IPS DF 6.9 (cell line): ENCODE measurements at places on chromosomes 6 and 20.

DNA sequence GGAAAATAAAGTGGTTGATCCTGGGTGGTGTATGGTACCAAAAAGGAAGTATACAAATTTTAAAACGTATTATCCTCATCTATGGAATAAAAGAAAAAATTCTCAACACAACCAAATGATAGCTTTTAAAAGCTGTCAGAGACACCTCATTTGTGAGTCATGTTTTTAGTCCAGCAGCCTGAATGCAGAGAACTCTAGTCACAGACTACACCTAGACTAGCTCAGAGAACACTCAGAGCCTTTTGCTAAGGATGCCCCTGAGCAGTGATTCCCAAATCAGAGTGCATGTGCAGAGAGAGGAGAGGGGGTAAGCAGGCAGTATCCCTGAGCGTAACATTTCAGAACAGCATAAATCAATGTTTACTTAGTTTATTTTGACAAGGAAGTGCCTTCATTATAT lies 809.3 kb downstream of the HACE1 start:
- no peak for DNase-seq

- DNase-seq = no peak
Observed at GRCh38 chr6:43833996-43834390, 64.0 kb downstream of the VEGFA start.

DNA sequence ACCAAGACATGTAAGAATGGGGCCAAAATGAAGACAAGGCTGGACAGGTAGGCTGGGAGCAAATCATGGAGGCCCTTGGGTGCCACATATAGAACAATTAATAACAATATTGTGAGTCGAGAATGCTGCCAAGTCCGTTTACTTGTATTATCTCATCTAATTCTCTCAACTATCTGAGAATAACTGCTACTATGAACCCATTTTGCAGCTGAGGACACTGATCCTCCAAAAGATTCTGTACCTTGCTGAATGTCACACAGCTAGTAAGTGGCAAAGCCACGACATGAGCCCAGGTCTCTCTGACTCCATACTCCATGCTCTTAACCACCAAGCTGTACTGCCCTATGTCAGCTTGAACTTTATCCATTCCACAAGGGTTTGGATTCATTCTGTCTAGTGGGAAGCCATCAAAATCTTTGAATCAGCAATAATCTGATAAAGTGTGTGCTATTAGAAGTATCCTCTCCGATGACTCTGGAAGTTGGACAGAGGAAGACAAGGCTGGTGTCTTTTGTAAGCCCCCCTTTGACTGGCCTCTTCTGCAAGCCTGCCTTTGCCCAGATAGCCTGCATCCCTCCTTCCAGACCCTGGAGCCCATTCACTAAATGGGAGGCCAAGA lies 43.5 kb upstream of the PDYN start:
- no peak for DNase-seq

DNA sequence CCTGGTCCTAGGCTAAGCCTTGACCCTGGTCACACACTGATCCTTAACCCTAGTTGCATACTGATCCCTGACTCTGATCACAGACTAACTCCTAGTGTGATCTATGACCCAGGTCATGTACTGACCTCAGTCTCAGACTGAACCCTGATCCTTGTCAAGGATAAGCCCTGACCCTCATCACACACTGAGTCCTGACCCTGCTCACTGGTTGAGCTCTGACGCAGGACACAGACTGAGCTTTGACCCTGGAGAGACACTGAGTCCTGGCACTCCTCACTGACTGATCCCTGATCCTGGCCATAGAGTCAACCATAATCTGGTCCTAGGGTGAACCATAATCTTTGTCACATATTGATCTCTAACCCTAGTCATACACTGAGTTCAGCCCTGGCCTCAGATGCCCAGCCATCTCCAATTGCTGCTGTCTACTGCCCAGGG lies 37.9 kb downstream of the KCNB1 start:
- no peak for DNase-seq

DNA sequence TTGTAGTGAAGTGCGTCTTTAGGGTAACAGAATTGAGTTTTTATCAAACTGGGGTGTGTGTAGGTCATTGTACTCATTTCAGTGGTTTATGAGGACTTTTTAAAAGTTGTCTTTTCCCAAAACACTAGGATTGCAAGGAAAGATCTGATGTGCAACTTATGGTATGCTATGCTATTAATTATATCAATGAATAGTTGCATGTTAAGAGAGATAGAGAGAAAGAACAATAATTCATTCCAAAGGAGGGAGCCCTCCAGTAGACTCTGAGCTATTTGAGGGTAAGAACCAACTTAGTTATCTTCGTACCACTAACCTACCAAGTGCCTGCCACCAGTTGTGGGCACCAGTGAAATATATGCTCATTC lies 117.1 kb downstream of the RNF144B start:
- DNase-seq = no peak

- no peak for DNase-seq
Observed at GRCh38 chr20:41697861-41698559, 79.8 kb upstream of the CHD6 start.

GRCh38 chr6:39289490-39289889 lies 24.7 kb downstream of the KCNK17 start:
- DNase-seq = no peak

- DNase-seq = peak; percentile 37
Observed at GRCh38 chr20:8722277-8722928, 346.5 kb upstream of the PLCB4 start.

GRCh38 chr20:32285082-32285620 lies 7.7 kb downstream of the KIF3B start:
- no peak for DNase-seq

DNA sequence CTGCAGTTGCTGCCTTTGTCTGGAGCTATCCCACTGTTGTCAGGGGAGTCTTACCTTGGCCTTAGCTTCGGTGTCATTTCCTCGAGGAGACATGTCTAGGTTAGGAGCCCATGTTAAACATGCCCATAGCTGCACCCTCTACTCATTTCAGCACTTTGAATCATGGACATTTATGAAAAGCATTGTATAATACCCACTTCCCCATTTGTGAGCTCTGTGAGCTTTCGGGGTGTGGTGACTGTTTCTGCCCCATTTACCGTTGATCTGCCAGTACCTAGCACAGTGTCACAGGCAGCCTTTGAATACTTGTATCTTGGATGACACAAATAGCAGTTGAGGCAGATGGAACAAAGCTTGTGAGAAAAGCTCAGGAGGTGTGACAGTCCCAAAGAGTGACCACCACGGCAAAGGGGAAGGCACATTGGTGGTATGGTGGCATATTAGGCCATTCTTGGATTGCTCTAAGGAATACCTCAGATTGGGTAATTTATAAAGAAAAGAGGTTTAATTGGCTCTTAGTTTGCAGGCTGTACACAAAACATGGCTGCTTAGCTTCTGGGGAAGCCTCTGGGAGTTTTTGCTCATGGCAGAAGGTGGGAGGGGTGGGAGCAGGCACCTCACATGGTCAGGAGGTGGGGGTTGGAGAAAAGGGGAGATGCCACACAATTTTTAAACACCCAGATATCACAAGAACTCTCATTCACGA lies 42.0 kb downstream of the JARID2 start:
- no peak for DNase-seq

DNA sequence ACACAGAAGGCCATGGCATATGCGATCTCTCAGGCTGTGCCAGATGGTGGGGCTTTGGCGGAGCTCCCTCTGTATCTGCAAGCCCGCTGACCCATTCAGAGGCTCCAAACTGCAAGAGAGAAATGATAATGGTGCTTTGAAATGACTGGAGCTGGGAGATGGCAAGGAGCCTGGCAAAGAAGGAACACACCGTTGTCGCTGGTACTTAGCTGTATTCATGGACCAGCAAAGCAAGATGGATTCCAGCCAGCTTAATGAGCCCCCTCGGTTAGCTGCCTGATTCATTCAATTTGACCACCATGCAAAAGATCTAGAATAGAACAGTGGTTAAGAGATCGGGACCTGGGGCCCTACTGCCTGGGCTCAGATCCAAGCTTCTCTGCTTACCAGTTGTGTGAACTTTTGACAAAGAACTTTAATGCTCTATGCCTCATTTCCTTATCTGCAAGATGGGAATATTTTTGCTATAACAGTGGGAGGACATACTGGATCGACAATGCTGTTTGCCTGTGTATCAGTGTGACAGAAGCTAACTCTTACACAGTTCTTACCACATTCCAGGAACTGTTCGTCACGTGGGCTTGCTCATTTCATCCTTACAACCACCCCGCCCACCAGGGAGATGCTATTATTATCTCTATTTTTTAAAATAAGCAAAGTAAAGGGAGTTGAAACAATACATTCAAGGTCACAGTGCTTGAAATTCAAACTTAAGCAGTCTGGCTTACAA lies 317.8 kb upstream of the SULF2 start:
- no peak for DNase-seq

DNA sequence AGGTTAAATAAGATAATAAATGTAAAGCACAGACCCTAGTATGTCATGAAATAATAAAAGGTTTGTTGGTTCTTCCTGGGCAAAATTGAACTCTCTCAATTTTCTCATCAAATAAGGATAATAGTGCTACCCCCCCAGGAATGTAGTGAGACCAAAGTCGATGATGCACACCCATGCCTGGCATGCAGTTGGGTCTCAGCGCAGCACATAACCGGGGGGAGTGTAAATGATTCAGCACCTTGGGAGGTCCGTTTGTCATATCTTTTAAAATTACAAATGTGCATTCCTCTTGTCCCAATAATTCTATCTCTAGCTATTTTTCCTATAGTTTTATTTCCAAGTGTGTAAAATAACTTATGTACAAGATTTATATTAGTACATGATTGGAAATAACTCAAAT lies 31.3 kb upstream of the CCDC167 start:
- DNase-seq = no peak

- no peak for DNase-seq
Observed at GRCh38 chr6:27726619-27727023, 185.6 kb downstream of the OR2B2 start.

DNA sequence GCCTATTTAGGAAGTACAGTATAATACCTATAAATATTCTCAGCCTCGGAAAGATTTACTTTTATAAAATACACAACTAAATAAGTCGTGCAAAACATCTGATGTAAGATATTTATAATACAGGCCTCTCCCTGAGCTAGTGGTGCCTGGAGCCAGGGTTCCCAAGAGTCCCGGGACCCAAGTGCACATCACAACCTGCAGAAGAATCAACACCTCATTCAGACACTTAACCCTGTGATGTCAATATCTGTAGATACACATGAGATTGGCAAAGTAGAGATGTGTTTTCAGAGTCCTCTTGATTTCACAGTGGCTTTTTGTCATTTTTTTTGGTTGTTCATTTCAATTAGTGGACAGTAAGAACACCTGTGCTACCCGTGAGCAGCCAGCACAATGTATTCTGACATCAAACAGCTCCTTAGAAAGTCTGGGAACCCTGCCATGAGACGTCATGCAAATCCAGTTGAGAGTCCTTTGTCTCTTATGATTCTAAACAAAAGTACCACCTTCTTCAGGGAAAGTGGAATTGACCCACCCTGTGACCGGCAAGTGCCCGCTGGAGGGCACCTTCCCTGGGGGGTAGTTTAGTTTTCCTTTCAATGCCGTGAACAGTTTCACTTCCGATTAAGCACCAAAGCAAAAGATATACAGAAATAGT lies 101.6 kb downstream of the DACT2 start:
- no peak for DNase-seq

- no peak for DNase-seq
Observed at GRCh38 chr20:57717797-57718196, 8.0 kb upstream of the PMEPA1 start.

DNA sequence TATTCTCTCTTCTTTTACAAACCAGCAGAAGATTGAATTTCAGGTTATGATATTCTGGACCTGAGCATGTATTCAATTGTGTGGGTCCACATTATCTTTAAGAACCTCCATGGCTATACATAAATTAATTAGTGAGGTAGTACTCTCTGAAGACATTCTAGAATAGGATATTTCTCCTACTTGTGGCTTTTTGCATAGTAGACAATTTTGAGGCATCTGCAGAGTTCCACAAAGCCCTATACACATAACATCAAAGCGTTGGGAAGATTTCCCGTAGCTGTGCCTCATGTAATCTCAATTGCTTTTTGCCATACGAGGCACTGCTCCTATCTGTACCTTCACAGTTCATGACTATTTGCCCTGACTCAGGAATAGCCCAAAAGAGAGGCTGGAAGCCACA lies 395.4 kb upstream of the RGS17 start:
- DNase-seq = no peak

GRCh38 chr6:3585320-3585935 lies 128.6 kb upstream of the SLC22A23 start:
- no peak for DNase-seq

- no peak for DNase-seq
Observed at GRCh38 chr6:39440039-39440426, 117.5 kb upstream of the KCNK16 start.

DNA sequence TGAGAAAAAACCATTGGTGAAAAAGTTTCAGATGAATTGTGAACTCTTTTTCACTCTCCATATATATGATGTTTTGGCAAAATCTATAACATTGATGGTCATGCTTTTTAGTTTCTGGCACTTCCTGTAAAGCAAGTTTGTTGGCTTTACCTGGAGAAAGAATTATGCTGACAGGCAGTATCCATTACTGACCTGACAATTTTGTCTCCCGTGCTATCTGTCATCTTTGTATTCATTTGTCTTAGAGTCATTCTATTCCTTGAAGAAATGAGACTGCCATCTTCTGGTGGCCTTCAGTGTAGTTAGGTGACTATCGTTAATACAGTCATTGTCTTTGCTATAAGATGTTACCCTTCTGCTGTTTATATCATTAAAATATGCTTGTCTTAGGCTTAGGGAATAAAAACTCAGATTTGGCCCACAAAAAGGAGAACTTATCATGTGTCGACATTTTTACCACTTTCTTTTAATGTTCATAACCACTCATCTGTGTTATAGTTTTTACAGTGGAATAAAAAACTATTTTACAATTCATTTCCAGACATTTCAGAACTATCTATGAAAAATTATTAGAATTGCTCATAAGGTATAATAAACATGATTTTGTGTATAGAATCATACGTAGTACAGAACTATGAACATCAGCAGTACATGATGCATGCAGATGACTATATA lies 707.0 kb downstream of the EPM2A start:
- peak; percentile 22 for DNase-seq

GRCh38 chr20:37395410-37395797 lies 49.5 kb downstream of the SRC start:
- DNase-seq = no peak

GRCh38 chr6:114419175-114419574 lies 76.4 kb upstream of the HS3ST5 start:
- DNase-seq = no peak

GRCh38 chr20:62047666-62048345 lies 17.9 kb downstream of the TAF4 start:
- DNase-seq = no peak
